ENCODE measurements at places on chromosomes 1 and 21.

DNA sequence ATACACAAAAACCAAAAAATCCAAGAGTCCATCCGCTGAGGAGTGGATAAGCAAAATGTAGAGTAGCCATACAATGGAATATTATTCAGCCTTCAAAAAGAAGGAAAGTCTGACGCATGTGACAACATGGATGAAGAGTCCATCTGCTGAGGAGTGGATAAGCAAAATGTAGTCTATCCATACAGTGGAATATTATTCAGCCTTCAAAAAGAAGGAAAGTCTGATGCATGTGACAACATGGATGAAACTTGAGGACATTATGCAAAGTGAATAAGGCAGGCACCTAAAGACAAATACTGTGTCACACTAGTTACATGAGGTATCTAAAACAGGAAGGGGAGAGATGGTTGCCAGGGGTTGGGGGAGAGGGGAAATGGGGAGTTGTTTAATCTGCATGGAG lies 14.0 kb upstream of the IGSF21 start:
- DNase-seq: no peak

GRCh38 chr21:35457097-35457804 lies 408.1 kb upstream of the RUNX1 start:
- DNase-seq: no peak

GRCh38 chr21:35530766-35531165 lies 481.7 kb upstream of the RUNX1 start:
- no peak for DNase-seq

DNA sequence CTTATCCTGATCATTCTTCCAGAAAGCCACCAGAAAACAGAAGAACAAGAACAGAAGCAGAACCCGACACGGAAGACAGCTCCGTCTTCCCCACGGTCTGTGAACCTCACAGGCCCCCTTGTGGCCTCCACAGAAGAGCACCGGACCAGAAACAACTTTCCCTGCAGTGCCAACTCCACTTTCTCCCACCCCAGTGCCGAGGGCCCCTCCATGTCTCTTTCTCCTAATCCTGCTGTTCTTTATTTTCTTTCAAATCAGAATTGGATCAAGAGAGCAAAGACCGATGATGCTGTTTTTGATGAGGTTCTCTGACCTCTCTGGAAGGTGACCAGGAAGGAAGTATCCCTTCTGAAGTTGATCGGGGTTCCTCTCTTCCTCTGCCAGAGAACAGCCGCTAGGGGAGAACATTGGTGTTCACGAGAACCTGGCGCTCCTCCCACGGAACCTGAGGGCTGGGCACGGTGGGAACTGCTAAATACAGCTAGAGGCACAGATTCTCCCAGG lies 58.9 kb upstream of the CTTNBP2NL start:
- DNase-seq: no peak

GRCh38 chr1:157156058-157156541 lies 17.9 kb upstream of the ETV3 start:
- peak; percentile 65 for DNase-seq

- DNase-seq: no peak
Measured at GRCh38 chr21:44509539-44509938, 30.5 kb downstream of the KRTAP10-1 start.

GRCh38 chr1:230836793-230837192 lies 31.5 kb downstream of the C1orf198 start:
- DNase-seq: no peak

DNA sequence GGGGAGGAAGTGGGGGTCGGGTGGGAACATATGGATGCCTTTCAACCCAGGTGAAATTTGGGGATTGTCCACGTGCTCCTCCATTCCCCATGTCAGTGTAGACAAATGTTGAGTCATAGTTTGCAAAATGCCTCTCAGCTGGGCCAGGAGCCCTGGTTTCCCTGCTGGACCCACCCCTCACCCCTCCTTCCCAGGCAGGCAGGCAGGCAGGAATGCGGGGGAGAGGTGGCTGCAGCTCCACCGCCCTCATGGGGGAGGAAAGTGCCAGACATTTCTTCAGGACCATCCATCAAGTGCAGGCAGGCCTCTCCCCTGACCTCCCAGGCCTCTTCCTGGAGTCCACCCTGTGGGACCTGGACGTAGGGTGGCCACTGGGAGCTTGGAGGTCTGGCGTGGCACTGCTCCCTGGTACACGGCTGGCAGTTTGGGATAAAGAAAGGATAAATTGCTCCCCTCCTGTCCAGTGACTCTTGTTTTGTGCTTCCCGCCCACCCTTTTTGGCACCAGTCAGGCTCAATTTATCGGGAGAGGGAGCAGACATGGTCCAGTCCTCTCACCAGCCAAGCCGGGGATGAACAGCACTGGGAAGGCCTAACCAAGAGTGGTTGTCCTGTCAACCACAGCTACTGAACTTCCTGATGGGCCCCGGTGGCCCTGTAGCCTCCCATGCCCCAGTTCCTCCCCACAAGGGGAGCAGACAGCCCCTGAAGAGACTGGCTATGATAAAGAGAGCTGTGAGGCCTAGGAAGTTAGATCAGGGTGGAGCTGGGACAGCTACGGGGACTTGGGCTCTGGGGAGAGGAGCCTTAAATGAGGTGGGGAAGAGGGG lies 18.9 kb downstream of the NPR1 start:
- DNase-seq: no peak

DNA sequence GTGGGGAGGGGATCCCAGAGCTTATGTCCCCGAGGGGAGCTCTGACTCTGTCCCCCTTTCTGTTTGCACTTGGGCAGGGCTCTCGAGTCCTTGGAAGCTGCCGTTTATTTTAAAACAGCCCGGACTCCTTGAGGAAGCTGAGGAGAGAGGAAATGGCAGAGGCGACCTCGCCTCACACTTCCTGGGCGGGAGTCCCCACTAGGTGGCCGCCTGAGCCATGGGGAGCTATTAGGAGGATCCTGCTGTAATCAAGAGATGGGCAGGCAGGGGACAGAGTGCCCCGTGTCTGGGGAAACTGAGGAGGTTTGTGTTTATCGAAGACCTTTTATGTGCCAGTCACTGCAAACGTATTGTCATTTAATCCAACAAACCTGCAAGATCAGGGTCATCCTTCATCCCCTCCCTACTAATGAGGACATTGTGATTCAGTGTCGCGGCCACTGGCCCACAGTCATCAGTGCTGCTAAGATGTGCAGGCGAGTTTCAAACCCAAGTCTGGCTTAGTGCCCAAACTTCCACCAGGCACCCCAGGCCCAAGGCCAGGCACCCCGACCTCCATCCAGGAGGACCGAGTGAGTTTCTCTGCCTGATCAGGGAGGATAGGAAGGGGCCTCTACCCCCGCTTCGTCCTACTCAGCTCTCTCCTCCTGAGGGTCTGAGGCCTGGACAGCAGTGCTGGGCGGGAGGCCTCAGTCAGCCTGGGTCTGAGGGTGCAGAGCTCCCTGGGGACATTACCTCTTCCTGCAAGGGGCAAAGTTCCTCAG lies 316.9 kb upstream of the VAMP3 start:
- no peak for DNase-seq

DNA sequence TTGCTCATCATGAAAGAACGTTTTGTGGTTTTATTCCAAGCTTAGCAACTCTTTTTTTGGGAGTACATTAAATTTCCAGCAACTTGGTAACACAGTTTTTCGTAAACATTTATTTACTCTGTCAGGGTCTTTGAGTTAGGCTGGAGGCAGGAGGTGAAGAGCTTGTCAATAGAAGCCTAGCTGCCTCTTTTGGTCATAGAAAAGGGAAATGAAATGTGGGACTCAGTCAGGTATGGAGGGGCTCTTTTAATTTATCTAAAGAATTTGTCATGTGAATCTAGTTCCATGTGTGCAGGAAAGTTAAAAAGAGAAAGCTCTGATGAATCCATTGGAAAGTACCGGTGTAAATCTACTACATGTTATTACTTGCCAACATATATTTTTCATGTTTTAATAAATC lies 45.9 kb upstream of the PRMT6 start:
- no peak for DNase-seq

- DNase-seq: no peak
Measured at GRCh38 chr1:187527346-187527745, 698.6 kb downstream of the PLA2G4A start.

GRCh38 chr1:72129869-72130268 lies 152.5 kb downstream of the NEGR1 start:
- DNase-seq: no peak

GRCh38 chr21:15122241-15122640 lies 57.4 kb upstream of the NRIP1 start:
- no peak for DNase-seq

DNA sequence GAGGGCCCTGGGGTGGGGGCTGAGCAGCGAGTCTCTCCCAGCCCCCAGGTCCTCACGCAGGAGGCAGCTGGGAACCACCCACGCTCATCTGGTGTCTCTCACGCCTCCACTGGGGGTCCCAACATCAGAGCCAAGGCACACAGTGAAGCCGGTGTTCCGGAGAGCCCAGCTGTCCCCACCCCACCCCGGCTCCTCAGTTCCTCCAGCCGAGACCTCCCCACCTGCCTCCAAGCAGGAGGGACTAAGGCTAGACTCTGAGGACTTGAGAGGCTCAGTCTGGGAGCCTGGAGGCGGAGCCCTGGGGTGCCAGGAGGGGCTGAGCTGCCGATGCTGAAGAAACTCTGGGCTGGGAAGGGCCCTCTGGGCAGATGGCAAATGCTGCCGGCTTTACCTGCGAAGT lies 1.6 kb upstream of the HPCA start:
- no peak for DNase-seq

- DNase-seq: no peak
Measured at GRCh38 chr1:228980232-228980937, 245.1 kb downstream of the RHOU start.

GRCh38 chr1:96987186-96987703 lies 265.7 kb downstream of the PTBP2 start:
- no peak for DNase-seq

GRCh38 chr1:18126616-18127015 lies 19.0 kb downstream of the IGSF21 start:
- DNase-seq: no peak

- no peak for DNase-seq
Measured at GRCh38 chr21:37758982-37759381, 157.3 kb downstream of the KCNJ6 start.

DNA sequence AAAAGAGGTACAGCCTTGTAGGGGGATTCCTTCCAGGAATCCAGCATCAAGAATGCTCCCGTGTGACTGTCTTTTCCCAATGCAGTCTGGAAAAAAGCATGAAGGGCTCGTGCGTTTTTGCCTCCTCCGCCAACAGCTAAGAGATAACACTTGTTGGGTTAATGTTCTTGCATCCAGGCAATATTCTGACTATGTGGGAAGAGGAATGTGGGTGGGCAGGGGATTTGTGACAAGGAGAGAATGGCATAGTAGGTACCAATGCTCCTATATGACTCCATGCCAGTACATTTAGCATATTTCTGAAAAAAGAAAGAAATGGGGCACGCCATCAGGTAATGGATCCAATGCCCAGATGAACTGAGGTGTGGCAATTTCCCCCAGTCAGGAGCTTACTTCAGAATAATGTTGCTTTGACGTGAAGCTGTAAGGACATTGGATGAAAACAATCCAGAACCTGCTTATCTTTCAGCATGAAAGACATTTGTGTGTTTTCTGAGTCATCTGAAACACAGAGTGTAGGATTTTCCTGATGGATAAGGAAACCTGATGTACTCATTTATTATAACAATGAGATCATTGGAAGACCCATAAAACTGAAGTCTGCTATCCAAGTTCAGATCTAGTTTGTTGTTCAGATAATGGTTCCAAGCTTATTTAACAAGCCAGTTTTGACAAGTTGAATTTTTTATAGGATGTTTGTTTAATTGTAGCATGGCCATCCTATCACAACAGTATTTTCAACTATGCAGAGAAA lies 105.5 kb downstream of the LYPLAL1 start:
- DNase-seq: no peak

DNA sequence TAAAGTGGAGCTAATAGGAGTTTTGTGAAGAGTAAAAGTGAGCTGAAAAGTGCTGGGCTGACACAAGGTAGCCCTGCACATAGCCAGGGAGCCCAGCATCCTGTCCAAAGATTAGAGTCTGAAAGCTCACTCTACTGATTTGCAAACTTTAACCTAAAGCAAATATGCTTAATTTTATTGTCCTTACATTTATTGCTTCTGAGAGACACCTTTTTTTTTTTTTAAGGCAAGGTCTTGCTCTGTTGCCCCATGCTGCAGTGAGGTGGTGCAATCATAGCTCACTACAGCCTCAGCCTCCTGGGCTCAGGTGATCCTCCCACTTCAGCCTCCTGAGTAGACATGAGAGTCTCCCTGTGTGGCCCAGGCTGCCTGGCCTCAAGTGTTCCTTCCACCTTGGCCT lies 16.5 kb downstream of the MGST3 start:
- no peak for DNase-seq

DNA sequence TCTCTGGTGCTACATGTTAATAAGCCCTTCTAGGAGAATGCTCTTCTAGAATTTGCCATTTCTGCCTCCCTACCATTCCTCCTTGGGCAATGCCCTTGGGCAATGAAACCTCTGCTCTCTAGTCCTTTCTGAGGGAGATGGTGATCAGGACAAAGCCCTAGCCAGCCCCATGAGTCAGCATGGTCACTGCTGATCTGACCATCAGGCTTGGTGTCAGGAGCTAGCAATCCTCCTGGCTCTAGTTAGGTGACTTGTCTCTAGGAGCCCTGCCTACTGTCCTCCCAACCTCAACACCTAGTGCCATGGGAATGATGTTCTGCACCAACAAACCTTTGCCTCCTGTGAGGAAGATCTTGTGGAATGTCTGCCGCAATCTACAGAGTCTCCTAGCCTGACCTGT lies 89.8 kb downstream of the NMNAT2 start:
- no peak for DNase-seq

DNA sequence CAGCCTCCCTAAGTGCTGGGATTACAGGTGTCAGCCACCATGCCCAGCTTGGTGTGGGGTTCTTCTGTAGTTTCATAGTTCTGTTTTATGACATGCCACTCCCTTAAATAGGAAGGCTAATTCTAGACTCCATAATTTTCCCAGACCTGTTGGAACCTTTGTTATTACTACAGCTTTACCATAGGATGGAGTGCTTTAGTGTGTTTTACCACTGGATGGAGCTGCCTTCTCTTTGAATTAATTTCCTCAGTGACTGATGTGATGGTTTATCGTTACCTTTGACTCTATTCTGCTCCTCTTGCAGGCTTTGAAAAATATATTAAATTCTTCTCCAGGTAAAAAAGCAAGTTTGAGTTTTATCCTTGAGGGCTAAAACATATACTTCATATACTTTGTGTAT lies 84.6 kb upstream of the NEK7 start:
- DNase-seq: no peak

GRCh38 chr1:87362834-87363426 lies 34.2 kb downstream of the LMO4 start:
- DNase-seq: no peak

DNA sequence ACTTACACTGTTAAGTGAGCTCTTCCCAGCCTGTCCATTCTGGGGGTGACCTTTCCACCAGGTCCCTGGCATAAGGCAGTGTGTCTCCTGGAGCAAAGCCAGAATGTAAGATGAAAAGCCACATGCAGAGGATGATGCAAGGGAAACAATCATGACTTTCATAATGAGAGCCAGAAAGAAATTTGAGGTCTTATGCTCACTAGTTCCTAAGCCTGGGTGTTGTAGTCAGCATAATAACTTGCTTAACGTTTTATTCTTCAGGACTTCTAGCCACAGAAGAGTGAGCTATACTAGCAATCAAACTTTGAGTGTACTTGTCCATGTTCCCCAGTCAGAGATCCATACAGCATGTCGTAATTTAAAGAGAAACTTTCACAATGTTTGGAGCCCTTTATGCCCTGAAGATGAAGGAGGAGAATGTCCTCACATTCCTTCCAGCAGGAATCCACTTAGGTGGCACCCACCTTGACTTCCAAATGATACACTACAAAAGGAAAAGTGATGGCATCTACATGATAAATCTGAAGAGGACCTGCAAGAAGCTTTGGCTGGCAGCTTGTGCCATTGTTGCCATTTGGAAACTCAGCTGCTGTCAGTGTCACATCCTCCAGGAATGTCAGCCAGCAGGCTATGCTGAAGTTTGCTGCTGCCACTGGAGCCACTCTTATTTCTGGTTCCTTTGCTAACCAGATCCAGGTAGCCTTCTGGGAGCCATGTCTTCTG lies 60.5 kb upstream of the FOXD3 start:
- DNase-seq: no peak

All from T-helper 2 cell (primary cell).